ENCODE measurements at places on chromosomes 16 and 17.

GRCh38 chr17:9936095-9936494 lies 31.0 kb upstream of the RCVRN start:
- DNase-seq = no peak

DNA sequence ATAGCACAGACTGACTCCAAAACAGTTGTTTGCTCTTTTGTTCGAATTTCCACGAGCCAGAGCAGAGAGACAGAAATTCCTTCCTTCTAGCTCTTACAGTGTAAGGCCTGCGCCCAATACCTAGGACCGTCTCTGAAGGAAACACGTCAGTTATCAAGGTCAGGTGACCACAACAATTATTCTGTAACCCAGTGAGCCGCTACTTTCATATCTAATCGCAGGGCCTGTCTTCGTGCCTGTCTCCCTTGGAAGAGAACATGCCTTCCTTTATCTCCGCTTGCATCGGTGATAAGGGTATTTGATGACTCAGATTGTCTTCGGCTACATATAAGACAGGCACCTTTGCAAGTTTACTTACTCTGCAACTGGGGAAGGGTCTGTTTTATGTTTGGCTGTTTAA lies 288.0 kb downstream of the MAF start:
- DNase-seq = no peak

- DNase-seq = no peak
Observed at GRCh38 chr16:87831421-87832136, 37.7 kb downstream of the SLC7A5 start.

DNA sequence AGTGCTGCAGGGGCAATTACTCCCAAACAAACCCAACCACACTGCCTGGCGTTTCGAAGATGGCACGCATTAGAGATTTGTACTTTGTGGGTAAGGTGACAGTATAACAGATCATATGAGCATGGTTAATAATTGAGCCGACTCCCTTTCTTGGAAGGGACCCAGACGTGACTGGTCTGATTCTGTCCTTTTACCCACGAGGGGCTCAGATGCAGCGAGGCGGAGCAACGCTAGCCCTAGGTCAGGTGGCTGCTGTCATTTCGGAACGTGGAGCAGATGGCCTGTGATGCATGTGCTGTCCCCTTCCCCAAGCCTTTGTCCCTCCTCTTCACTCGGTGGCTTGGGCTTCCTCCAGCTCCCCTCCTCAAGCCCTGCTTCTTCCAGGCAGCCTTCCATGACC lies 84.2 kb downstream of the SNX29 start:
- no peak for DNase-seq

DNA sequence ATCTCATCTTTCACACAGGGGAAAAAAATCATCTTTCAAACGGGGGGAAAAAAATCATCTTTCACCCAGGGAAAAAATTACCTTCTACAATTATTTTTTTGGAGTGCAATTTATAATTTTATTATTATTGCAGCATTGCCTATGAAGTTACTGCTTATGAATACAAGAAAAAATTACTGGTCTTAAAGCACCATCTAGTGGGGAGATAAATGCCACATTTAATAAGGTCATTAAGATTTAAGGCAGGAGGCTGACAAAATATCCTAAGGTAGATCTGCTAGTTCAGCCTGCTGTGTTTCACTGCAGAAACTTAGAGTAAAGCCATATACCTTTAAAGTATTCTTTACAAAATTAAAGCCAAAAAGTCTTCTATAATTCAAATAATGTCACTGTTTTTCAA lies 13.7 kb downstream of the SHCBP1 start:
- DNase-seq = peak; percentile 46

DNA sequence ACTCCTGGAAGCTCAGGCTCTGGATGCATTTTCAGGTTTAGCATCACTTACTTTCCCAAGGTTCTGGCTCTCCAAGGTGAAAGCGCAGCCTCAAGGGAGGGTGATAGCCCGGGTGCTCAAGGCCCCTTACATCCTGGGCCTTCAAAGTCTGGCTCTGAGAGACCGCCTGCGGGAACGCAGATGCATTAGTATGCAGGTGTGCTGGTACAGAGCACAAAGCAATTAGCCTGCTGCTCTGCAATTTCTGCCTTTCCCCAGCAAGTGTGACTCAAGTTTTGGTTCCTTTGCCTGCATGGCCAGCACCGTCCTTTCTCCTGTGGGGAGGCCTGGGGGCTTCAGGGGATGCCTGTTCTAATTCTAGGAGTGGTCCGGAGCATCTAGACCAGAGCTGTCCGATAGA lies 116.2 kb downstream of the AATF start:
- DNase-seq = no peak

DNA sequence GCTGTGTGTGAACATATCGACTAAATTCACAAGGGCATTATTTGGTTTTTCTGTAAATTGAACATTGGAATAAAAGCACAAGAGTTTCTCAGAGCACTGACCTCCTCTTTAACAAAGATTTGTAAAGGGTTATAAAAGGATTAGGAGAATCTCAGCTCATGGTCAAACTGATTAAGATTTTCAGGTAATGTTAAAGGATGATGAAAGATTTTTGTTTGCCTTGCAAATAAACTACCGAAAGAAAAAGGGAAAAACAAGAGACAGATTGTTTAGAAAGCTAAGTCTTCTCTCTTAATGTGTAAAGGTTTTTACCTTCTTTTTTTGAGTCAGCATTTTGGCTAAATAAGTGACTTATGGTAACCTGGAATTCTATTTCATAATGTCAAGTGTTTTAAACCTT lies 47.6 kb upstream of the MED9 start:
- no peak for DNase-seq

DNA sequence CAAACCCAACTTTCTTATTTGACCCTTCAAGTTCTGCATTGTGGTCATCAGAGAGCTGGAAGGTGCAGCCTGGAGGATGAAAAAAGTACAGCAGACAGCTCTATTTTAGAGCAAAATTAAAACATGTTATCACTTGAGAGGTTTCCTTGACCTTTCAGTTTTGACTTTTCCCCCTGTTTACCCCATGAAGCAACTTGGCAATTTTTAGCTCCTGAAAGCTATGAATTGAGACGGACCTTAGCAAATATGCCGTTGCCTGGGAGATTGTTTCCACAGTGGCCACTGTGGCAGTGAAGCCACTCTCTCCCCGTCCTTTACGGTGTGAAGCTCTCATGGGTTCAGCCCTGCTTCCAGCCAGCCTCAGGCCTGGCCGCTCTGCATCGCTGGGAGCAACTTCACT lies 398.6 kb downstream of the CPPED1 start:
- no peak for DNase-seq

DNA sequence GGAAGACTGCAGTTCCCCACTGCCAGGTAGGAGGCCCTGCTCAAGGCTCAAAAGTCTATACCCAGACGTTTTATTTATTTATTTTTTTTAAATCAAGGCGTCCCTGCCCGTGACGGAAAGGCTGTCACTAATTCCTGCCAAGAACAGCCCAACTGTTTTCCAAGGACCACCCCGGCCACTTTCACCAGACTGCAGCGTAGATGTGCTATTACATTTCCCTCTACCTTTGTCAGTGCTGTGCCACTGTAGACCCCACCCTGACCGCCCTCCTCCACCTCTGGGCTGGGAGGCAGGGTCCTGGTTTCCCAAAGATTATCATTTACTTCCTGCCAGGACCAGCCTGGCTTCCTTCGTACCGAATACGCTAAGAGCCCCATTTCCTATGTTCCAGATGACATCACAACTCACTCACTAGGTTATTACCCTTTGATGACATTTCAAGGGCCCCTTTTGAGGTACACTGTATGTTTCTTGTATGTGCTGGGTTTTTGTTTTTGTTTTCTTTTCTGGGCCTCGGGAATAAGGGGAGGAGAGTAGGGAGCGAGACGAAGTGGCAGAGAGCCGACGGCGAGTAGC lies 6.3 kb upstream of the RNF227 start:
- DNase-seq = no peak

DNA sequence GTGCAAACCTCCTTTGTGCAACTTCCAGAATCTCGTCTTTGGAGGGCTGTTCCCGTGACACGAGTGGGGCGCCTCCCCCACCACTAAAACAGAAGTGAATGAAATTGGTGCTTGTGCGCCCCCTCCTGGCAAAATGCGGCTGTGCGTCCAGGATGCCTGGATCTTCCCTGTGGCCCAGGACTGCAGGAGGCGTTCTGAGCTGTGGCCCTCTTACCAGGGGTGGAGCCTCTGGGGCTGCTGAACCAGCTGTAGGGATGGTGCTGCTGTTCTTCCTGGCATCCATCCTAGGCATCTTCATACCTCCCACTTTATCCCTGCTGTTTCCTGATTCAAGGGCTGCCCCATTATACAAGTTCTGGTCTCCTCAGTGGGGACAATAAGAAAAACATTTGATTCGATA lies 18.5 kb upstream of the NAGLU start:
- peak; percentile 56 for DNase-seq

GRCh38 chr17:49365667-49366066 lies 3.6 kb upstream of the ZNF652 start:
- peak; percentile 65 for DNase-seq

DNA sequence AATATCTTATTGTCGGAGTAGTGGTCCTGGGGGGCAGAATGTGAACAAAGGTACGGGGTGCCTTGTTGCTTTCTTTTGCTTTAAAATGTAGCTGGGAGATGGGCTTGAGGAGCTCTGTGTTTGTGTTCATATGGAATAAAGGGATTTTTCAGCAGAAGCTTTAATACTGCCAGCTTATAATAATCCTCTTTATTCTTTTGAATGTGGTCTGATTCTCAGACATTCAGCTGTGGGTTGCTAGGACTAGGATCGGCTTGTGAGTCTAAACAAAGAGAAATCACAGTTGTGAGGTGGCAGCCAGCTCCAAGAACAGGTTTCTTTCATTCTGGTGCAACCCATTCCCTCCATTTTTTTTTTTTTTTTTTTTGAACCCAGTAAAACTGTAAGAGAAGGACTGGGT lies 7.2 kb downstream of the MRPL58 start:
- DNase-seq = no peak

- no peak for DNase-seq
Observed at GRCh38 chr16:67976205-67976604, 4.1 kb downstream of the DPEP3 start.

DNA sequence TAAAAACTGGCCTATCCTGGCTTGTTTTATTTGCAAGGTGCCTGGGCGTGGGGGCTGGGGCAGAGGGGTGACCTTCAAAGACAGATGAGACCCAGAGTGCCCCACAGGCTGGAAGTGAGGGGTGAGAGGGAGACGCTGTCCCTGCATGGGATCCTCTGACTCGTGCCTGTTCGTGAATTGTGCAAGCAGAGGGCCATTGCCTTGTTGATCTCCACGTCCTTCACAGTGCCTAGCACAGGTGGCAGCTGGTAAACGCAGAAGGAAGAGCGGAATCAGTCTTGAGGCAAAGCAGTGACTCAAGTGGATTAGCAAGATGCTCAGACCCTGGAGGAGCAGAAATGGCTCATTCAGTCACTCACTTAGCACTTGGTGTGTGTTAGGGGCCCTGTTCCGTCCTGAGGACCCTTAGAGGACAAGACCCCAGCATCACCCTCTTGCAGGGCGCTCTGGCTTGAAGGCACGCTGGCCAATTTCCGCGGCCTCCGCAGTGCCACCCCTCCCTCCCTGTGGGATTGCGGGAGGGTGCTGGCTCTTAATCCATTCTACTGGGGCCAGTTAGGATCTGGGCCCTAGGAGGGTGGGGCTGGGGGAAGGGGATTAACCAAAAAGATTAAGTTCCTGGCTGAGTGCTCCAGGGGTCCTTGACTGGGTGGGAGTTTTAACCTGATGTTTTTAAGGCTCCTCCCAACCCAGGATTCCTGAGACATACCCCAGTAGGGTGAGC lies 151.2 kb downstream of the CCDC182 start:
- no peak for DNase-seq

DNA sequence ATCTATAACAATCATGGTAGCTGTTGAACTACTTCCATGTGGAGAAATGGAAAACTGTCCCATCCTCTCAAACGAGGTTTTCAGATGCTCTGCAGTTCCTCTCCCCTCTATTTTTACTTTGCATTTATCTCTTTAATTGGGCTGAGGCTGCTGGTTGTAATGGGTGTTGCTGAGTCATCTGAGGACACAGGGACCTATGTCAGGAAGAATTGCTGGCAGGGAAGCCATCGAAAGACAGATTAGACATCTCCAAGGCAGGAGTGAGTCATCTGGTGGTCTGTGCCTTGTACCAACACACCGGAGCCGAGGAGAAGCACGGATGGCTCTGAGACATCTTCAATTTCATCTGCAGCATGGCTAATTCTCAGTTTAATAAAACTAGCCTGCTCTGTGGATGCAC lies 394.5 kb downstream of the GRIN2A start:
- DNase-seq = no peak

DNA sequence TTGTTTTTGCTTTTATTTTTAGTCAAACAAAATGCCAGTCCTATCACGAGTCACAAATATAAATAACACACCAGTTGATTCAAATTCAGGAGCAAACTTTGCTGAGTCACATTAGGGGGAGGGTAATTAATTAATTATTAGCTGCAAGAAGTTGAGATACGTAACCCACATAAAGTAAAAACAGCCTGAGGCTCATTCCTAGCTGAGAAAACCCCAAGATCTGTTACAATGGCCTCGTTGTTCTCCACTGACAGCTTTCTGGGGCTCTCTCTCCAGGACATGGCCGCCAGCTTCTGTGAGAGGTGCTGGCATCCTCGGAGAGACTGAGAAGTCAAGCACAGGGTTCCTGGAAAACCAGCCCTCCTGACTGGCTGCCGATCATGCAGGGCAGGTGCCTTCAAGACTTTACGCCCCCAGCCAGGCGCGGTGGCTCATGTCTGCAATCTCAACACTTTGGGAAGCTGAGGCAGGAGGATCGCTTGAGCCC lies 11.1 kb downstream of the RAB40B start:
- DNase-seq = no peak

GRCh38 chr16:12901597-12902461 lies at the start of gene SHISA9:
TSS of gene SHISA9 (plus strand) at chr16:12901598.
- DNase-seq = no peak

DNA sequence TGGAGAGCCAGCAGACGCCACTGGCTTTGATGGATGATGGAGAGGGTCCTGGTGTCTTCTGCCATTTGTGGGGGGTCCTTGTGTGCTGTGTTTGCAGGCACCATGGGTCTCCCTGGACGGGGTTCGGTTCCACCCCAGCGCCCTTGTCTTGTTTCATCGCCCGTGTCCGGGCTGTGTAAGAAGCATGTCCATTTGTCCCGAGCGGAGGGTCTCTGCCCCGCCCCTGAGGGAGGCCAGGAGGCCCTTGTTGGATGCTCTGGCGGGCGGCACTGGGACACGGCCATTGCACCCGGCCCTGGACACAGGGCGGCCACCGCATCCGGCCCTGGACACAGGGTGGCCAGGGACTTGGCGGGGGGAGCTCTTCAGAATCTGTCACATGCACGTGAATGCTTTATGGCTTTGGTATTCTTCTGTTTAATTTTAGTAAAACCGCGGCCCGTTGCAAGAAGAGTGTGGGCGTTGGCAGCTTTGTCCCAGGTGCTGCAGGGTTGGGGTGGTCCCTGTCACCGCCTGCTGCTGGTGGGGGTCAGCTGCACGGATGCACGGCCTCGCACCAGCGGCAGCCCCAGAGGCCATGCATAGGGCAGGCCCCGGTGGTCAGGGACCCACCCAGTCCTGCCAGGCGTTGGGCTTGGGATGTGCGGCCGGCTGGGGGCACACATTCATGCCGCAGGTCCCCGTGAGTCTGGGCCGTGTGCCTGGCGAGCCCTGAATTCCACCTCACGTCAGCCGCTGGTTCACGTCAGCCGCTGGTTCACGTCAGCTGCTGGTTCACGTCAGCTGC lies 21.0 kb upstream of the ZNF750 start:
- DNase-seq = no peak

- no peak for DNase-seq
Observed at GRCh38 chr17:80990921-80991644, 558 bp upstream of the CHMP6 start.

Measured in HCT116 (cell line).